Stimulated activated CD4-positive, alpha-beta T cell treated with anti-CD3 and anti-CD28 coated beads, Interleukin-1b, Interleukin-23, amount 100 ng/mL, for 1 hour (primary cell): ENCODE measurements at places on chromosomes 1 and 21.

- no peak for DNase-seq
These were observed 72.8 kb upstream of the KRTAP19-8 start for GRCh38 chr21:31111093-31111492.

GRCh38 chr1:230208619-230209261 lies 141.7 kb downstream of the GALNT2 start:
- DNase-seq, result no peak

DNA sequence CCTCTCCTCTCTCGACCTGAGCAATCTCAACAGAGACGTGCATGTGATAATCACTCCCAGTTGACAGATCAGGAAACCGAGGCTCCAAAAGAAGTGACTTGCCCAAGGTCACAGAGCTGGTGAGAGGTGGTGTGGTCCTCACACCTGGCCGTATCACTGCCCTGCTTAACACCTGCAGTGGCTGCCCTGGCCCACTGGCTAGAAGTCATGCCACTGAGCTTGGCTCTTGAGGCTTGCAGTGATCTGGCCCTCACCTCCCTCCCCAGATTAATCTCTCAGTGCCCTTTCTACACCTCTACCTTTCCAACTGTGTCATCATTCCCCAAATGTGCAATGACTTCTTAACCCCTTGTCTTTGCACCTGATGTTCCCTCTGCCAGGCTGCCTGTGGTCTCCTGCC lies 38.8 kb downstream of the CDCP2 start:
- no peak for DNase-seq

- DNase-seq, result no peak
These were observed 147.5 kb downstream of the ZC3H11B start for GRCh38 chr1:219465212-219466093.

DNA sequence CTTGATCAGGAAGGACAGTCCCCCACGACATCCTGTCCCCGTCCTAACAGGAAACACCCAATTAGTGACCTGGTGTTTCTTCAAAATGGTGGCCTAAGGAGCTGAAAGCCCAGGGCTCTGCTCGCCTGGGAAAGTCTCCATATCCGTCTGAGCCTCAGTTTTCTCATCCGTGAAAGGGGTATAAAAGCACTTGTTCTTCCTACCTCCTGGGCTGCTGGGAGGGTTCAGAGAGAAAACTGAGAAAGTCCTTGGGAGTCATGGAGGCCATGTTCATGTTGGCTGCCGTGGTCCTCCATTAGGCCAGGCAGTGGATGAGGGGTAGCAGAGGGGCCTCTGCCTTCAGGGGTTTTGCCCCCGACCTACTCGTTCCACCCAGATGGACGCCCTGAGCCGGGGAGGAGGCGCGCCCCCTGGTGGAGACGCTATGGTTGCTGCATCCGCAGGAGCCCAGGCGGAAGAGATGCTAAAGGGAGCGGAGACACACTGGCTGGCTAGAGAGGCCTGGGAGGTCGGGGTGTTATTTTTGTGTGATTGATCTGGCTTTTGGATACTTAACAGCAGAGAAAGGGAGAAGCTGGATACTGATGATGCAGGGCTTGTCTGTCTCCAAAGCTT lies 113.5 kb downstream of the PRDM2 start:
- peak; percentile 14 for DNase-seq

DNA sequence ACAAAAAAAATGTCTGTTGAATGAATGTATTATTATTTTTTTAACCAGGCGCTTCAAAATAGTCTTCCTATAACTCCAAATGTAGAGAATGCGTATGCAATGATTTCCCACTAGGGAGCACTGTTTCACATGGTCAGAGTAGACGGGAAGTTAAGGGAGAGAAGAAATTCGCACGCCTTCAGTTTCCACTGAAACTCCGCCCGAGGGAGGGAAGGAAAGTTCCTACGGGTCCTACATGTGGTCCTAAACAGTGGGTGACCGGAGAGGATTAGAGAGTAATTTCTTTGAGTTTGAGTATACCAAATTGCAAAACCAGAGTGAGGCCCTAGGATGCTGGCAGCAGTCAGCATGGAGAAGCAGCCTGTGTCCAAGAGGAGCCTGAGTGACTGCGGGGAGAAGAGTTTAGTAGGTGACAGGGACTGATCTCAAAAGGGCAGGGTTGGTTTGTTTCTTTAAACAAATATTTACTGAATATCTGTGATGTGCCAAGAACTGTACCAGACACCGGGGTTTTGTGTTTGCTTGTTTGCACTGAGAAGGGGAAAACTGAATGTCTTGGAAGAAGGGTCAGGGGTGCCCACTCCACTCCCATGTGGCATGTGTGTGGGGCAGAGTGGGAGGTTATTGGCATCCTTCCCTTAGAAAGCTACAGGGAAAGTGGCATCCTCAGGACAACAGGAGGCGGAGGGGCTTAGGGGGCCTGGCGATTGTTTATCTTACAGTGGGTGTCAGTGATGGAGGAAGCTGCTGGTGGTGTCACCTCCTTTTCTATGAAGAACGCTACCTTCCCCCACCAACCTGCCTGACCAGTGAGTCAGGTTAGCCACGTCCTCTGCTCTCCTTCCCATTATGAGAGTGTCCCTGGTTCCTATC lies 22.8 kb downstream of the RNU5D-1 start:
- DNase-seq, result no peak
